ENCODE measurements at places on chromosomes 11 and 22.

DNA sequence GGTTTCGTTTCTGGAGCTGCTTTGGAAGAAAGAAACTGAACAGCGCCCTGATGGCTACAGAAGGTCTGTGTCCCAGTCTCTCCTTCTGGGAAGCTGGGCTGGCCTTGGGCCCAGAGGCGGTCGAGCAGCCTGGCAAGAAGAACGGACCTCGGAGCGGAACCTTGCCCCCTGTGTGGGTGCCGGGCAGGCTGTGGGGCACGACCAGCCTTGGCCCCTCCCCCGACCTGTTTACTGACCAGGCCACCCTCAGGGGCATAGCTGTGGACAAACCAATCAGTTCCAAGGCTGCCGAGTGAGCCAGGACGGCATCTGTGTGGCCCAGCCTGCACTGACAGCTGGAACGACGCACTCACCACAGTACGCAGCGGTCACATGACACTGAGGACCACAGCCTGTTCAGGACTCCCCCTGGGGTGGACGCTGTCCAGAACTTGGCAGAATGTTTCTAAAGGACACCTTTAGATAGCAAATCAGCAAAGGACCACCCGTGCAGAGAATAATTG lies 7.2 kb downstream of the PIM3 start:
- DNase-seq, result no peak

DNA sequence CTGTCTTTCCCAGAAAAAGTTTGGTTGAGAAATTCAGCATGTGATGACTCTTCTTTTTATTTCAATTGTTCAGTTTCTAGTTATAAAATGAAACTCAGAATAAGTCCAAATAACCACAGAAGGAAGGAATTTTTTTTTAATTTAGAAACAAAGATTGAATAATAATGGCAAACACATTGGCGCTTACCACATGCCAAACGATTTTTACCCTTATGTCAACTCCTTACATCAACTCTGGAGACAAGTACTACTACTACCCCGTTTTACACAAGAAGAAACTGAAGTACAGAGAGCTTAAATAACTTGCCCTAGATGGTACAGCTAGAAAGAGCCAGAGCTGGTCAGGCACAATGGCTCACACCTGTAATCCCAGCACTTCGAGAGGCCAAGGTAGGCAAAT lies 52.4 kb downstream of the AHNAK start:
- DNase-seq, result no peak

- no peak for DNase-seq
Observed at GRCh38 chr11:61171907-61172306, 10.7 kb upstream of the VPS37C start.

DNA sequence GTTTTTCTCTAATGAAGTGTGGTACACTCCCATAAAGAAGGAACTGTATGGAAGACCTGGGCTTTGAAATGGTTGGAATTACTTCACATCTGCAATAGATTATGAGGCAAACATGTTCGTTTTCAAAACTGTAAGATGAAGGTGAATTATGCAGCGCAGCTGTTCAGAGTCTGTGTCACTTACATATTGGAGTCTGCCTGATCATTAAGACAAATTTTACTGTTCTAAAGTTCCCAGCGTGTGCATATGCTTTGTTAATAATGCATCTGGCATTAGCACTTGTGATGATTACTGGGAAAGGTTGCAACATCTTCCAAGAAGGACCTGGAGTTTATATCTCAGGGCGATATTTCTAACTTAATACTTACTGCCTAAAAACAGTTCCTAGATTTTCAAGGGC lies 255.2 kb upstream of the ZC3H12C start:
- DNase-seq, result no peak

DNA sequence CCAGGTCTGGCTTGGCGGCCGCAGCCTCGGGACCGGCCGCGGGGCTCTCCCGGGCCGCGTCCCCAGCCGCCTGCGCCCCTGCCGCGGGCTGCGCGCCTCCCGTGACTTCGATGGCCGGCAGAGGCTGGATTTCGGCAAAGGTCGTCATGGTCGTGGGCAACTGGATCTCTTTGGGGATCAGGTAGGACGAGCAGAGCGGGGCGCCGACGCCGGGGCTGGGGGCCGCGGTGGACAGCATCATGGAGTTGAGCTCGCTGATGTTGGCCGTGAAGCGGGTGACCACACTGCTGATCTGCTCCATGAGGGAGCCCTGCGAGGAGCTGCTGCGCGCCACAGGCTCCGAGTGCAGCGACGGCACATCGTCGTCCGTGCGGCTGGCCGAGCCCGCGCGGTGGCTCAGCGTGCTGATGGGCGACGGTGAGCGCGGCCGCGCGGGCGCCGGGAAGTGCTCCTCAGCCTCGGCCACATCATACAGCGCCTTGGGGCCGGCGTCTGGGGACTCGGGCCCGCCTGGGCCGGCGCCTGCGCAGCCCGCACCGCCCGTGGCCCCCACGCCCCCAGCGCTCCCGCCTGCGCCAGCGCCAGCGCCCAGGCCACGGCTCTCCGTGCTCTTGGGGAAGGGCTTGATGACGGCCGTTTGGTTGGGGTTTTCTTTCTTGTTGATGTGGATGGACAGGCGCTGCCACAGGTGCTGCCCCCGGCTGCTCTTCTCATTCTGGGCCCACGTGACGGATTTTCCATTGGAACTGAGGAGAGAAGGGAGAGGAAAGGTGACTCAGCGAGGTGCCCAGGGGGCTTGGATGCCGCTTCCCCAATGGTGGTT lies 171.4 kb upstream of the CTSC start:
- peak; percentile 37 for DNase-seq

GRCh38 chr11:110141812-110142211 lies 48.6 kb downstream of the ZC3H12C start:
- DNase-seq, result no peak

GRCh38 chr11:101010899-101011298 lies 118.7 kb downstream of the PGR start:
- DNase-seq, result no peak

DNA sequence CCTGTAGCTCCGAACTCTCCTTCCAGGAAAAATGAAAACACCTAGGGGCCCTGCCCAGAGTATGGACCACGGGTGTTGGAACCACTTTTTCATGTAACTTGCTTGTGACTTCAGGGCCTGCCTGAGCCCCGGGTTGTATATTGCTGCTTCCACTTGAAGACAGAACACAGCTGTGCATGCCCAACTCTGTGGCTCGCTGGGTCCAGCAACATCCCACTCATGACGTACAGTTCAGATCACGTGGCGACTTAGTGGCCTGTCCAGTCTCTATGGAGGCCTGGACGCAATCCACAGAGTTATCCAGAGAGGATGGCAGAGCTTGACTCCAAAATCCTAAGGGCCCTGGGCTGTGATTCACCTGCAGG lies 6.8 kb downstream of the C11orf21 start:
- no peak for DNase-seq

DNA sequence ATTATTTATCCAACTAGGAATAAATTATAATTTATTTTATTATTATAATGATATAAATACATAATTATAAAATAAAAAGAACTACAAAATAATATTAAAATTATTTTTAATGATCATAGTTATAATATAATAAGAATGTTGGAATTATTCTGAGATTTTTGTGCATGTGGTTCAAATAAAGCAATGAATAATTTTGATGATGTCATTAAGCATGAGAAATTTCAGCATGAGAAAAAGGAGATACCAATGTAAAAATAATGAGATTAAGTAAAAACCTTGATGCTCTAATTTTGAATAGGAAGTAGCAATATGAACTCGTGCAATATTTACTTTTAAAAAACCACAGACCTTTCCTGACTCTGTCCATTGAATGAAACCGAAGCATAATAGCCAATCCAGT lies 181.8 kb upstream of the MTNR1B start:
- DNase-seq, result no peak

DNA sequence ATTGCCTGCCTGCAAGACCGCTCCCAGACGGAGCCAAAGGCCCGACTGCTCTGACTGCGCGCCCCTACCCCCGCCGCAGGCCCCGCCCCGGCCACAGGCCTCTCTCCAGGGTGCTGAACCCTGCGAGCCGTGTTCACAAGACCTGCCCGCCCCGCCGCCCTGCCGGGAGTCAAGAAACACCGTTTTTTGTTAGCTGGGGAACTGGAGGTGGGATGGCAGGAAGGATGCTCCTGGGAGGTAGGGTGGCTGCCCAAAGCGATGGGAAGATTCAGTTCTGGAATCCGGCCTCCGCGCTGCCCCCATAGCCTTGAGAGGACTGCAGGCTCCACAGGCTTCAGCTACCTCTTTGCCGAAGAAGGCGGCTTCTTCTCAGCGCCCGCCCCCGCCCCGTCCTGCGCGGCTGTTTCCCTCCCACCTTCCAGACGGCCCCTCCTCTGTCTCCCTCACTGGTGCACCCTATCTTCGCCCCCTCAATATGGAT lies 2.7 kb upstream of the PDE2A start:
- peak; percentile 77 for DNase-seq

DNA sequence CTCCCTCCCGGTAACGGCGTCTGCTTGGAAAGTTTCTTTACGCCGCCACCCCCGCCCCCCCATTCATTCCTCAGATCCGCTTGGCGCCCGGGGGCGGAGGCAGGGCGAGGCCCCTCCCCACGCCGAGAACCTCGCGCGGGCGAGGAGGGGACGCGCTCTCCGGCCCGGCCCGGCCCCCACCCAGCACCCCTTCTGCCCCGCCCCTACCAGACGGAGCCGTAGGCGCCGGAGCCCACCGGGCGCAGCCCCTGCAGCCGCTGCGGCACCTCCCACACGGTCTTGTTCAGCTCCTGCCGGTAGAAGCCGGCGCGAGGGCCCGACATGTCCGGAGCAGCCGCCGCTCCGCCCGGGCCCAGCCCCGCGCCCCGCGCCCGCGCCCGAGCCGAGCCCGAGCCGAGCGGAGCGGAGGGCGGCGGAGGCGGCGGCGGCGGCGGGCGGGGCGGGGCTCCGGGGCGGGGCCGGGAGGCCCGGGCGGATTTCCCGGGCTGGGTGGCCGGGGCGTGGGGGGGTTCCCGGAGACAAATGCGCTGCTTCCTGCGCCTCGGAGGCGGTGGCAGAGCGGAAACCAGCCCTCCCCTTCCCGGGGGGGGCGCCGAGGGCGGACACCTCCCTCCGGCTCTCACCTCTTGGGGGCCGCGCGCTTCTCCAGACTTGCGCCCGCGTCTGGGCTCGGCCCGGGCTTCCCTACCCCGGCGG lies at the start of gene MAPK11:
Gene MAPK11, minus strand, starts transcription at position 411 of the 696 bp plus-strand sequence. Its CDS starts 88 bp downstream, at position 323.
- DNase-seq, result peak; percentile 76

- DNase-seq, result no peak
Observed at GRCh38 chr22:47162865-47163264, 400.4 kb downstream of the TBC1D22A start.

DNA sequence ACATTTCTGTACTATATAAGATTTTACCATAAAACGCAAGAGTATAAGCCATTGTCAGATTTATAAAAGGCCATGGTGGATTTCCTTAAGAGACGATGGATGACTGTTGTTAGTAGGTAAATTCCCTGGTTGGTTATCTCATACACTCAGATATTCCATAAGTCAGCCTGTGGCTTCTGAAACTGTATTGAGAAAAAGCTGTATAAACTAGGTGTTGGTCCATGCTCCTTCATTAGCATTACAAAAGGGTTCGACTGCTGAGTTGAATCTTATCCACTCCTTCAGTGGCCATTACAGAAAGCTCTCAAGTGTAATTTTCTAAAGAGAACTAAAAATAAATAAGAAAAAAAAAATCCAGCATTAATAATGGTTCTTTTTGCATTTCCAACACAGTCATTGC lies 5.3 kb downstream of the GRAP2 start:
- no peak for DNase-seq

GRCh38 chr11:114053406-114053805 lies 6.1 kb upstream of the ZBTB16 start:
- DNase-seq, result no peak

- DNase-seq, result no peak
Observed at GRCh38 chr22:20953668-20954500, 13.2 kb upstream of the AIFM3 start.

- DNase-seq, result peak; percentile 40
Observed at GRCh38 chr11:94183886-94184264, 55.2 kb downstream of the PANX1 start.

DNA sequence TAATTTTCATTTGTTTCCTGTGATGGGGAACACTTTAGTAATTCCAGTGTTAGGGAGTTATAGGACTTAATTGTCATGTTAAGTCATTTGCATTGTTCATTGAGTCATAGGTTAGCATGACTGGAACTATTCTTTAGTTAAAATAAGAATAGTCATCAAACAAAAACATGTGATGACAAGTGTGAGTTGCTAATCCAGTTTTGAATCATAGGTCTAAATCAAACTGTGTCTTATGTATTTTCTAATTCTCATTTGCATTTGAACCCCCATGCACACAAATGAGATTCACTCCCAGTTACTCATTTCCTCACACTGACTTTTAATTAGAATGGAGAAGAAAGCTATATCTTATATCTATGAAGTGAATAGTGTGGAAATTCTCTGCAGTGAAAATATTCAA lies 405.6 kb downstream of the LRRC4C start:
- no peak for DNase-seq

DNA sequence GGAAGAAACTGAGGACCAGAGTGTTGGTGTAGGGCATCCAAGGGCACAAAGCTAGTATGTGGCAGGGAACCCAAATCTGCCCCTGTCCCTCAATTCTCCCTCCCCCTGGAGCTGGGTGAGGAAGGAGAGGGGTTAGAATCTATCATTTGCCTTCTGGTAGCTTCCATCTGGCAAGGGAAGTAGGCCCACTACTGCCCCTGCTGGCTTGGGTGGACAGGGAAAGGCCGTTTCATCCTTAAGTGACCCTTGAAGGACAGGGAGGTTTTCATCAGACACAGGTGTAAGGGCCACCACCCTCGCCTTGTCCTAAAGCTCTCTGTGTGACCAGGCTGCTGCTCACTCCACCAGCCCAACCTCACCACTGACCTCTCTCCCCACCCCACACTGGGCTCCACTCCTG lies 22.1 kb downstream of the NECTIN1 start:
- DNase-seq, result no peak

- no peak for DNase-seq
Observed at GRCh38 chr22:45771057-45771456, 99.4 kb downstream of the ATXN10 start.

GRCh38 chr11:44335052-44335760 lies 25.3 kb upstream of the ALX4 start:
- no peak for DNase-seq

- no peak for DNase-seq
Observed at GRCh38 chr11:32562839-32563599, 20.6 kb upstream of the EIF3M start.
